ENCODE measurements at places on chromosomes 11 and 22.

GRCh38 chr22:27613099-27614005 is 188.2 kb downstream of the MN1 start:
- DNase-seq: no peak

DNA sequence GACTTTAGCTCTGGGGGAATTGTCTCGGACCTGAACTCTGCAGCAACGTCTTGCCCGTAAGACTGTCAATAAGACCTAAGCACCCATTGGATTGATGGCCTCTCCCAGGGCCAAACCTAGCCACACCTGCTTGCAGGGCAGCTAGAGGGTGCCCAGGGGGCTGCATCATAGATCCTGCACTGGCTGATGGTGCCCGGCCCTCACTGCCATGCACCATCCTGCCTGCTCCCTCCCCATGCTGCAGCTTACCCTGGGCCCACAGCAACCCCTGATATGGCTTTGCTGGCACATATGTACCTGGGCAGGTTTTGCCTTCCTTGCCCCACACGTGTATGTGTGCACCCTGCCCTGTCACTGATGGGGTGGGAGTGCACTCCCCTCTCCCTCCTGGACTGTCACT is 8.9 kb upstream of the BBOX1 start:
- DNase-seq: no peak

GRCh38 chr22:28547132-28547842 is 132.4 kb downstream of the TTC28 start:
- DNase-seq: no peak

DNA sequence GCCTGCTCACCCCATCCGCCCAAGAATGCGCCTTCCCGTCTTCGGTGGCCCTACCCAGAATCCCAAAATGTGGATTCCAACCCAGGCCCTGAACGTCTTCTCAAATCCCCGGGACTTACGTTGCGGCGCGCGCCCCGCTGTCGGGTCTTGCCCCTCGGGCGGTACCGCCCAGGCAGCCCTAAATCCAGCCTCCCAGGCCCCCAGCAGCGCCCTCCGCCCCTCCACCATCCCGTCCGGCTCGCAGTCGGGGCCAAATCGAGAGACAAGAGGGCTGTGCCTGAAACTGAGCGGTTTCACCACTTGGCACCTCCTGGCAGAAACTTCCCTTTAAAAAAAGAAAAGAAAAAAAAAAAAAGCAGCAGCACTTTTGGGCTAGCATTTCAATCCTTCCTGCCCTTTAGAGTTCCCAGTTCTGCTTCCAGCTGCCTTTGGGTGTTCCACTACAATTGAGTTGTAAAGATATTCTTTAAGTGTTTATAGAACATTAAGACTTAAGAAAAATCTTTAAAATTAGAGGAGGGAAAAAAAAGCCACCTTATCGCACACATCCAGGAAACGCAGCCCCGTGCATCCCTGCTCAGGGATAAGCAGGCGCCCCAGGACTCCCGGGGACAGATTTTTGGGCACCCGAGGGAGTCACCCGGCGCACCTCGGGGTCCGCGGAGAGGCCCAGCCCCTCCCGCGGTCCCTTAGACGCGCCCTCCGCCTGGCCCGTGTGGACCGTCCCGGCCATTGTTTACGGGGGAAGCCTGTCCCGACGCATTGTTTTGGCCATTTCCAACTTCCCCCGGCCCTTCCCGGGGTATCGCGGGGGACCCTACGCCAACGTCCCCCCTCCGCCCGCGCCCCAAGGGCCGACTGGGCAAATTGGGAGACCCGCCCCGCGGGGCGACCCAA is 57.6 kb downstream of the KCNJ4 start:
- no peak for DNase-seq

- DNase-seq: no peak
Measured at GRCh38 chr11:65287601-65288000, 25.8 kb downstream of the POLA2 start.

- no peak for DNase-seq
Measured at GRCh38 chr11:134449713-134450112, 37.7 kb upstream of the B3GAT1 start.

DNA sequence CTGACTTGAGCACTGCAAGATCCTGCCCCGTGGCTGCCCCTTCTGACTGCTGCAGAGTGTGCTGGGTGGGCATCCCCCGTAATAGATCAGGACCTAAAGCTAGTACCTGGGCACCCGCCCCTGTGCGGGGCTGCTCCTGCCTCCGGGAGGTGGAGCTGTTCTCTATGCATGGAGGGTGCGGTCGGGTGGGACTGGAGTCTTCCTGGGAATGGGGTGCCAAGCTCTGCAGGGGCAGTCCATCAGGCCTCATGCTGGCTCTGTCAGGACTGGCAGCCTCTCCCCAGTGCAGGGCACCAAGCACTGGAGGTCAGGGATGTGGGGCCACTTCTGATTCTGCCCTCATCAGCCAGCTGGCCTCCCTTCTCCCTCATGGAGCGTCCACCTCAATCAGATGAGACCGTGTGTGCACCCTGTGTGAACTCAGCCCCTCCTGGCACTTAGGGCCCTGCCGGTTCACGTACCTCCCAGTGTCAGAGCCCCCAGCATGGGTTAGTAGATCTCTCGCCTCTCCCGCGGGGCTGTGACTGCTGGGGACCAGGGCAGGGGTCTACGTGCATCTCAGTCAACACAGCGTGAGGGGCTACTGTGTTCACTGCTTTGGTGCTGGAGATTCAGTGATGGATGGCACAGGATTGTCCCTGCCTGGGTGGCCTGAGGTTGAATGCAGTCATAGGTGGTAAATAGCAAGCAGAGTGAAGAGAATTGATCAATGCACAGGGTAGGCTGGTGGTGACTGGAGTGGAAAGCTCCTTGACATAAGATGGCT is 30.8 kb downstream of the MPPED1 start:
- no peak for DNase-seq

DNA sequence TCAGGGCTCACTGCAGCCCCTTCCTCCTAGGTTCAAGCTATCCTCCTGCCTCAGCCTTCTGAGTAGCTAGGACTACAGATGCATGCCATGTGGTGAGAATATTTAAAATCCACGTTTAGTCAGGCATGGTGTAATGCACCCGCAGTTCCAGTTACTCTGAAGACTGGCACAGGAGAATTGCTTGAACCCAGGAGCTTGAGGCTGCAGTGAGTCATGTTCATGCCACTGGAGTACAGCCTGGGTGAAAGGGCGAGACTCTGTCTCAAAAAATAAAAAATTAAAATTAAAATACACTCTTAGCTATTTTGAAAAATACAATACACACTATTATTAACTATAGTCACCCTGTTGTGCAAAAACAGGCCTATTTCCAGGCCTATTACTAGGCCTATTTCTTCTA is 38.4 kb downstream of the NOX4 start:
- DNase-seq: no peak

DNA sequence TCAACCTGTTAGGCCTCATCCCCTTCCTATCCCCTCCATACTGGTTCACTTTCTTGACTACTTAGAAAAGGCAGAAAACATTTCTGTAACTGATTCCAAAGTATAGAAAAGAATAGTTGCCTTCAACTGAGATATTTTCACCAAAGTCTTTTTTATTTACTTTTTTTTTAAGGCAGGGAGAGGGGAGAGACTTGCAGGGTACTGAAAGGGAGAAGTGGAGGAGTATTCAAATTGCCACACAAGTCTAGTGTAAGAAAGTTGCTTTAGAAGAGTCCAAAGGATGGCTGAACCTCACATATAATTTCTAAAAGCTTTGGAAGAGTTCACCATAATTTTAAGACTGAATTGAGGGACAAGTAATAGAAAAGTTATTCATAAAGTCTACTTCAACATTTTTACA is 6.3 kb downstream of the PHF21A start:
- no peak for DNase-seq

DNA sequence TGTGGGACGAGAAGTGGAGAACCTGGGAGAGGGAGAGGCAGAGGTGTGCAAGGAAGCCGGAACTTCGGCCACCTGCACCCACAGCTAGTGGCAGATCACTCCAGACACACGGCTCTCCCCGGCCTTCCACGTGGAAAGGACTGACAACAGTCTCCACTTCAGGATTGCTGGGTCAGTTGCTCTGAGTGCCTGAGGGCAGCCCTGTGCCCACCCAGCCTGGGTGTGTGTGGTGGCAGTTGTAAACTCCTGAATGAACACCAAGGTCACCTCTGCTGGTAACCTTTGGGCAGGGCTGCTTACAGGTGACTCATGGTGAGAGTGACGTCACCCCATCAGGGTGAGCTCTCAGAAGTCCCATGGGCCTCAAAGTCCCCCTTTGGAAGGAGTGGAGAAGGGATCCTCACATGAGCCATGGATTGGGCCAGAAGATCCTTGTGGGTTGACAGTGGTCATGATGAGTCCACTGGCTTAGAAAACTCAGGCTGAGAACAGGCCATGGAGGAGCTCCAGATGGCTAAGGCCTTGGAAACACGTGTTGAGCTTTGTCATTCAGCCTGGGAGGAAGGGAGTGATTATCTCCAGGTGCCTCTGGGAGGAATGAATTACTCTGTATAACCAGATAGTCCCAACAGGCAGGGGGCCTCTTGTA is 71.3 kb downstream of the BCR start:
- no peak for DNase-seq

DNA sequence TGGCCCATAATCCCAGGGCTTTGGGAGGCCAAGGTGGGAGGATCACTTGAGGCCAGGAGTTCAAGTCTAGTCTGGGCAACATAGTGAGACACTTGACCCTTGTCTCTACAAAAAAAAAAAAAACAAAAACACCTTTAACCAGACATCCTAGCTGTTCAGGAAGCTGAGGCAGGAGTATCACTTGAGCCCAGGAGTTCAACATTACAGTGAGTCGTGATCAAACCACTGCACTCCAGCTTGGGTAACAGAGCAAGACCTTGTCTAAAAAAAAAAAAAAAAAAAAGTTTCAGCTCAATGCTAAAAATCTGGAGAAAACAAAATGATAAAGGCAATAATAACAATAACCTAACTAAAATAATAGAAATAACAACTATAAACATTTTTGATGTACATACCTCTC is 22.6 kb upstream of the APLP2 start:
- DNase-seq: no peak

GRCh38 chr22:49861642-49862495 is 8.2 kb downstream of the ZBED4 start:
- no peak for DNase-seq

DNA sequence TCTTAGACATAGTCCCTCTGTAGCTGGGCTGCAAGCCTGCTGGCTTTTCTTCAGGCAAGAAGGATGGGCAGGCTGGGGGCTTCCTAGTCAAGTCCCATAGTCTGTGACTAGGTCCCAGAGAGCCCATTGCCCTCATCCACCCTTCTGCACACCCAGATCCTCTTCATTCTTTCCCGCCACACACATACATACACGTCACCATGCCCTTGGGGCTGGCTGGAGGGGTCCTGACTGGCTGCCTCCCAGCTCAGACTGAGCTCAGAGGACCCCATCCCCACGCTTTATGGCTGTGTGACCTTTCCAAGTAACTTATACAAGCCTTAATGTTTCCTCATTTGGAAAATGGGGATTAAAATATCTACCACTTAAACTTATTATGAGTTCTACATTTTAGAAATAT is 13.5 kb upstream of the PPFIBP2 start:
- DNase-seq: no peak
